ENCODE measurements at places on chromosomes 12 and 14.
A peak's percentile ranks its signal among the peaks of the same experiment; 100 is the strongest.

DNA sequence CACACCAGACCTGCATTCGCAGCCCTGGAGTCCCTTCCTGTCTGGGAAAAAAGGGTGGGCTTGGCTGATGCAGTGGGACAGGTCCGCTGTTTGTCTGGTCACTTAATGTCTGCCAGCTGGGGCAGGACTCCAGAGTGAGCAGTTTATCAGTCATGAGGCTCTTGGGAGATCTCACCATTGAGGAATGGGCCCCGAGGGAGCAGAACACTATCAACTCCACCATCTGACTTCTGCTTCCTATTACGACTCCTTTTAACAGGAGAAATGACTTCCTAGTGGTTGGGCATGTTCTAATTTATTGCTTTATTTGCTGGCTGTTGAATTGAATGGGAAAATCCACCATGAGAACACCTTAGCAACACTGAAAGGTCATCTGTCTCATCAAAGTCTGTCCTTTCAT, 182.5 kb upstream of the RASSF8 start:
- DNase-seq, result no peak

- DNase-seq, result no peak
Measured at GRCh38 chr12:14814014-14814413, at the start of gene SMCO3. Gene SMCO3 (minus strand): TSS chr12:14814182. CDS start chr12:14806680, 7,502 bp downstream.

DNA sequence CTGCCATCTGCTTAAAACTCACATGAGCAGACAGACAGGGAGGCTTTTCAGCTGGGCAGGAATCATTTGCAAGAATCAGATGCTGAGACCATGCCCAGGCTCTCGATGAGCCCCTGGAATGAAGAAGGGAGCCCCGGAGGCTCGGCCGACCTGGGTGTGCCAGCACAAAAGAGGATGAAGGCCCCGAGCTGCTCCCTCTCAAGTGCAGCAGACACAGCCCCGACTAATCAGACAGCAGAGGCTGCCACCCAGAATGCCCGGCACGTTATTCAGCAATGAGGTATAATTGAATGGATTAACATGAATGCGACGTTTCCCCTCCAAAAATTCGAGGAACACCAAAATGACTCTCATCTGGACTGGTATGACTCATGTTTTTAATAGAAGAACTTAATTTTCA, 58.9 kb downstream of the BCL11B start:
- DNase-seq, result no peak

DNA sequence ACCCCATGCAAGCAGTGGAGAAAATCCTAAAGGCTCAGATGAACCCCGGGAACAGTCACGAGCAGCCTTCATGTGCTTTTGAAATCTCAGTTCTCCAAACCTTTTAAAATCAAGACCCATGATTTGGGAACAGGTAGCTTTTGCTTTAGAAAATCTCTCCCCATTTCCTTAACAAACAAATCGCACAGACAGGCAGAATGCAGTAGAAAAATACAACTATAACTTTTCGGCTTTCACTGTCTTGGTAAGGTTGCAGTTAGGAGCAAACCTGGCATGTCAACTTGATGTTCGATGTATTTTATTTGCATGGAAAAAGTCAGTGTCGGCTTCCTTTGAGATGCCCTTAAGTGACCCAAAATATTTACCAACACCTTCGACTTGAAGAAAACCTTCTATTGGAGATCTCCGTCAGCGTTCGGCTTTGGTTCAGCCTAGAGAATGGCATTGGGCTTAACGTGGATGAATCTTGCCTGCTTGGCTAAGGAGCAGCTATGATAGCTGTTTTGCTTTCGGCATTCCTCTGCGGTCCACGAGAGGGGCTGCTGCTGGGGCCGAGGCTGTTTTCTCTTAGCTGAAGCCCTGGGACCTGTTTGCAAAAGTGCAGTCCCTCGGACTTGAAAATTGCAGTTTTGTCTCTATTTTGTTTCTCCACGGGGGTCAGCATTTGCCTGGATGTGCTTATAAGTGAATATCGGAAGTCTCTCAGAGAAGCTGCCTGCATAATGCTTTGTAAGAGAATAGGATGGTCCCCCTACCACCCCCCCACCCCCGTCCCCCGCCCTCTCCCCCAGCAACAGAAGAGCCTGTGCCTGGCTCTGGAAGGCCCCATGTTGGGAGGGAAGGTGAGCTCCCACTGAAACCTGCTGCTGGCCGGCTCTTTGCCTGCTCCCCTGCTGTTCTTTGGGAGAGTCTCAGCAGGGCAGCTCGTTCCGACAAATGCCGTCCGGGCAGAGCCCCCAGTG, 122.8 kb downstream of the AACS start:
- DNase-seq, result no peak

GRCh38 chr12:28629691-28630090, 439.4 kb downstream of the CCDC91 start:
- DNase-seq, result no peak

DNA sequence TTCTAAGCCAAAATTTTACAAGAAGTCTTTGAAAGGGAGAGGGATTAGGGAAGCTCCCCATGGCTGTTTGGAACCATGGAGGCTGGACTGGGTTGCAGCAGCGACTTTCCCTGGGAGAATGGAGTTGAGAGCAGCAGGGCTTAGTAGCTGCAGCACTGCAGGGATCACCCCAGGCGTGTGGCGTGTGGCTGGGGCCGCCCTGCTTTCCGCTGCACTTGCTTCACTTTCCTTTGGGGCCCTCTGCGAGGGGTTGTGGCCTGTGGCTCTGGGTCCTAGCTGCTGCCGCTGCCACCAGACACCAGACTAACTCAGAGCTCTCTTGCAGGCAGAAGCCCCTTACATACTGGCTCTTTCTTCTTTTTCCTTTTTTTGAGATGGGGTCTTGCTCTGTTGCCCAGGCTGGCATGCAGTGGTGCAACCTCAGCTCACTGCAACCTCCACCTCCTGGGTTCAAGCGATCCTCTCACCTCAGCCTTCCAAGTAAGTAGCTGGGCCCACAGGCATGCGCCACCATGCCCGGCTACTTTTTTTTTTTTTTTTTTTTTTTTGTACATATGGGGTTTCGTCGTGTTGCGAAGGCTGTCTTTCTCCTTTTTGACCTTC, 25.4 kb downstream of the CCDC62 start:
- DNase-seq, result no peak

GRCh38 chr14:38254571-38255407, 1.1 kb downstream of the CLEC14A start:
- DNase-seq, result no peak

DNA sequence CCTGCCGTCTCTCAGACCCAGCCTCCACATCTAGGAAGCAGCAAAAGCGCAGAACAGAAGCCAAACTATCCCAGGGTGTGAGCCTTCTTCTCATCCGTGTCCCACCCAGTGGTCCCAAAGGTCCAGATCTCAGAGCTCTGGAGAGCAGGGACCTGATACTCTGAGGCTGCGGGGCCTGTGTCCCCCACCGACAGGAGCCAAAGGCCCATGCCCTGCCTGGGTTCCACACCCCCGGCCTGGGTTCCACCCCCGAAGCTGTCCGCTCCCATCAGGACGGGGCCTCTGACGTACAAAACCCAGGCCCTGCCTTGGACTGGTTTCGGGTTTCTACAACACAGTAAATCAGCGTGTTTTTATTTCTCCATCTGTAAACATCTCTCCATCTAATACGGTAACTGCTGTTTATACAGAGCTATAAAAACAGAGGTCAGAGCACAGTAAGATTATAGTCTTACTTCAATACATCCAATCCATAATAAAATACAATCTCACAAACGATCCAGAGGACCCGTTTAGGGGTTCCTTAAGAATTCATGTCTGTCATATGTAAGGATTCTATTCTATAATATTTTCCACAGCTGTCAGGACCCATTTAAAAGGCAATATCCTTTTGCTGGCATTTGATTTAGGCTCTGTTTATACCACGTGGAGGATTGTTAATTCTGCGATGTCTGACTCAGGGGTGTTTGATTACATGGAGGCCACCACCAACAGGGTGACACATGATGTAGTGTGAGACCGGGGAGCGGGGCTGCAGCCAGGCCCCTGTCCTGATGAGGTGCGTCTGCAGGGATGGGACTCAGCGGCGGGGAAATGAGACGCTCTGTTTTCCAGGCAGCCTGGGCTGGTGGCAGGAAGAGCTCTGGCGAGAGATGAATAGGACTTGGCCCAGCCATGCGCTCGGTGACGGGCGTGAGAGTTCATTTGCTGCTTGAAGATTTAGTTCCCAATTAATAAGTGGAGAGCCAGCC, 110.3 kb downstream of the DICER1 start:
- peak; percentile 40 for DNase-seq

DNA sequence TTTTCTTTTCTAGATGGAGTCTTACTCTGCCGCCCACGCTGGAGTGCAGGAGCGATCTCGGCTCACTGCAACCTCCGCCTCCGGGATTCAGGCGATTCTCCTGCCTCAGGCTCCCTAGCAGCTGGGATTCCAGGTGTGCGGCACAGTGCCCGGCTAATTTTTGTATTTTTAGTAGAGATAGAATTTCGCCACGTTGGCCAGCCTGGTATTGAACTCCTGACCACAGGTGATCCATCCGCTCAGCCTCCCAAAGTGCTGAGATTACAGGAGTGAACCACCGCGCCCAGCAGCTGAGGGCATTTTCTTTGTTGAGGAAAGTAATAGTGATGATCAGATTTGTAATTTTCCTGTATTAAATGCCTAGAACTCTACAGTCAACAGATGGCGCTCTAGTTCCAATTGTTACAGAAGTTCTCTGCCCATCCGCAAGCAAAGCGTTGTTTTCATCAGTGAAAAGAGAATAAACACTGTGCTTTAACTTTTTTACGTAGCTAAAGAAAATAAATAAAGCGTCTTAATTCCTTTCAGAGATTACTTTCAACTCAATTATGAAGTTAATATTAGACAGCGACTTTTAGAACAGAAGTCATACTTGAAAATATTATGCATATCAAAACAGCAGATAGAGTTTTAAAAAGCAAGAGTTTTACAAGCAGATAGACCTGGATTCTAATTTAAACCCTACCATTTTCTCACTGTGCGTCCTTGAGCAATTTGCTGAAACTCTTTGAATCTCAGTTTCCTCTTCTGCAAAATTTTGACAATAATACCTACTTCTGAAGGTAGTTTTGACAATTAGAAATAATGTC, 335.1 kb downstream of the DUSP6 start:
- no peak for DNase-seq

GRCh38 chr12:46843811-46844210, 18.0 kb upstream of the SLC38A4 start:
- DNase-seq, result no peak

- no peak for DNase-seq
Measured at GRCh38 chr12:24632466-24632865, 316.4 kb downstream of the BCAT1 start.

GRCh38 chr12:10196210-10196609, 16.5 kb upstream of the GABARAPL1 start:
- no peak for DNase-seq

DNA sequence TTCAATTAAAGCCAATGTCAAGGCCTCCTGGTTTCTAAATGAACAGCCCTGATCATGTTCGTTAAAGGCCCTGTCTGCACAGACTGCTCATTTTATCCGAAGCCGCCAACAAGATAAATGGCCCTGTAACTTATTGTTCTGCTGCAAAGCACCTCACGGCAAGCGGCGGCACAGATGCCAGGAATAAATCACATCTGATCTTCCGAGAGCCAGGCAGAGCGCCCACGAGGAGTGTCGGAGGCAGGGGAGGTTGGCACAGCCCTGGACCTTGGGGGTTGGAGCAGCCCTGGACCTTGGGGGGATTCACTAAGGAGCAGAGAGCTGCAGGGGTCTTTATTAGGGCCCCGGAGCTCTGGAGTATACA, 110.5 kb downstream of the SCARB1 start:
- DNase-seq, result no peak

DNA sequence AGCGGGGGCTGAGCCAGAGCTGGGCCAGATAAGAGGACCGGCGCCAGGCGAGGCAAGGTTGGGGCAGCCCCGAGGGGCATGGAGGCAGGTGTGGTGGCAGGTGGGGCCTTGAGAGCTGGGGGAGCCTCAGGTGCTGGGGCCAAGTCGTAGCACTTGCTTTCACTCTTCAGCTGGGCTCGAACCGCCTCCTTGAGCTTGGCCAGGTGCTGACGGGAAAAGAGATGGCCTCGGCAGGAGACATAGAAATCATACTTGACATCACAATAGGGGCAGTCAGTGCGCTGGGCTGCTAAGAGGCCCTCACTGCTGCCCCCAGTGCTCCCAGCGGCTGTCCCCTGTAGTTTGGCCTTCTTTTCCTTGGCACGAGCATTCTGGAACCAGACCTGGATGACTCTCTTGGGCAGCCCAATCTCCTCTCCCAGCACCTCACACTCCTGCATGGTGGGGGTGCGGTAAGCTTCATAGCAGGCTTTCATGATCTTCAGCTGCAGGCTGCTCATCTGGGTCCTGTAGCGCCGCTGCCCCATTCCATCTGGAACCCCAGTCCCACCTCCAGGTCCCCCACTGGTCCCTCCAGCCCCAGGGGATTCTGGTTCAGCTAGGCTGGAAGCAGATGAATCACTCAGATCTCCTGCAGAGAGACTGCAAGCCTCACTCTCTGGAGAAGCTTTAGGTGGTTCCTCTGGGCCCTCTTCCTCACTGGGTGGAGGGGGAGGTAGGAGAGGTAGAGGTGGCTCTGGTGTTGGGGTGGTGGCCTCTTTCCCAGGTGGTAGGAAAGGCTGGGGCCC, 28.1 kb downstream of the ZFHX2 start:
- DNase-seq, result no peak

GRCh38 chr12:89552376-89552775, 26.5 kb upstream of the POC1B start:
- DNase-seq, result no peak
